ENCODE measurements at places on chromosomes 1 and 21.

GRCh38 chr1:157034137-157034800, 11.3 kb downstream of the ARHGEF11 start:
- no peak for DNase-seq

DNA sequence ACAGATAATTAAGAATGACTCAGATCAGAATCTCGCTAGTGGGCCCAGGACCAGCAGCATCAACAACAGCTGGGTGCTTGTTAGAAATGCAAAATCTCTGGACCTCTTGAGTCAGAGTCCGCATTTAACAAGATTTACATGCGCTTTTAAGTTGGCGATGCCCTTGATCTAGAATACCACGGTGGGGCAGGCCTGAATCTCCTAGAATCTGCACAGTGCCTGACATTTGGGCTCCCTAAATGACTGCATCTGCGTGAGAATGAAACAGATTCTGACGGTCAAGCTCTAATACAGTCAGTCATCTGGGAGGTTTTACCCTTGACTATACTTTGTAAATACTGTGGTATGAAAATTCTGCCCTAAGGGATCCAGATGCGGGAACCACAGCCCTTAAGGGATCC, 17.2 kb upstream of the RAB29 start:
- DNase-seq = no peak

GRCh38 chr1:66436378-66437135, 97.4 kb upstream of the SGIP1 start:
- DNase-seq = no peak

DNA sequence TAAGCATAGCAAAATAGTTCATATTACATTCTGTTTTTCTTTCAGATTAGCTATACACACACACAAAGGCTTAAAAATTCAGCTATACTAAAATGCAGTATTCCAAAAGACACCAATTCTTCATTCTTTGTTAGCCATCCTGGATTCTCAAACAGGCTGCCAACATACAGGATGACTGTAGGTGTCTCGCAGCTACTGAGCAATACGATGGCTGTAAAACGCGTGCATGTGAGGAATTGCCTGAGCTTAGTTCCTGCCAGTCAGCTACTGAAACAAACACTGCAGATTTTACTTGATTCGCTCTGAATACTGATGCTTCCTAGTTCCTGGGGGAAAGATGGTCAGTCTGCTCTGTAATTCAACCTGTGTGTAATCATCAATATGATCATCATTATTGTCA, 24.7 kb upstream of the HMGN1 start:
- DNase-seq = peak; percentile 41

DNA sequence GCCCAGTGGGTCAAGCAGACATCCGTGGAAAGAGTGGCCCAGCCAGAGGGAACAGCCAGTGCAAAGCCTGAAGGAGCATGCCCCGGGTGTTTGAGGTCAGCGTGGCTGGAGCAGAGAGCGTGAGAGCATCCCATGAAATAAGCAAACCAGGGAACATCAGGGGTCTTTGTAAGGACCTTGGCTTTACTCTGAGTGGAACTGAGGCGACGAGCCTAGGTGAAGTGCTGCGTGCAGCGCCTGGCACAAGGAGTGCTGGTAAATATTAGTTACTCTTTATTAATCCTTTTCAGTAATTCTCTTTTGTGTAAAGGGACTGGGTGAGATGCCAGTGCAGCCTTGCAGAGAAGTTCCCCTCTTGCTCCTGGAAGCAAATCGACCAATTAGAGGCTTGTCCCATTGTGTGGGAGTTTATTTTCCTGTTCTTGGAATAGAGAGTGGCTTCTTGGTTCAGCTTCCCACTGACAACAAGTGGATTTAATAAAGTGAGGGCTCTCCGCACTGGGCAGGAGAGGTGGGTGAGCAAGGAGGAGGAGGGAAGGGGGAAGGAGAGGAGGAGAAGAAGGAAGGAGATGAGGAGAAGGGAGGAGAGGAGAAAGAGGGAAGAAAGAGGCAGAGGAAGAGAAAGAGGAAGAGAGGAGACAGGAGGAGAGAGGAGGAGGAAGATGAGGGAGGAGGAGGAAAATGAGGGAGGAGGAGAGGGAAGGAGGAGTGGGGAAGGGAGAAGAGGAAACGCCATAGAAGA, 37.6 kb upstream of the DISP3 start:
- DNase-seq = no peak

- DNase-seq = no peak
Measured at GRCh38 chr1:226641671-226642231, 93.2 kb downstream of the STUM start.
